NCI-H1694 (cell line): ENCODE measurements at places on chromosomes 4 and X.
A peak's percentile ranks its signal among the peaks of the same experiment; 100 is the strongest.

- DNase-seq, result no peak
Observed at GRCh38 chrX:45889471-45889870, 655.8 kb downstream of the ZNF674 start.

DNA sequence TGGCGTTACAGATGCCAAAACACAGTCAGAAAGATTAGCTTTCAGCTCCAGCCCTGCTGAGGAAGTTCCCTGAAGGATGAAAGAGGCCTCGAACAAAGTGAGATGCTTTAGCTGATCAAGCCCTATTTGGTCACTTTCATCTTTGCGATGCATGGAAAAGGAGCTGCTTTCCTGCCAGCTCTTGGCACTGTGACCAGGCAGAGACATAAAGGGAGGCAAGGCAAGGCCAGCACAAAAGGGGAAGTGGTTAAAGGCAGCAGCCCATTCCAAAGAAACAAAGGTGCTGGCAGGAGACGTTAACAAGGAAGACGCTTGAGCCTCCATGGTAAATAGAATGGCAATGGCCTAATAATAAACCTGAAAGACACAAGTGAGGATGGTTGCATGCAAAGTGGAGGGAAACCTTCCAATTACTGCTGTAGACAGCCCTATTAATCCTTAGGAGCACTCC lies 617.1 kb upstream of the INTU start:
- DNase-seq, result no peak

- no peak for DNase-seq
Observed at GRCh38 chr4:158376106-158376840, 145.4 kb upstream of the RXFP1 start.

DNA sequence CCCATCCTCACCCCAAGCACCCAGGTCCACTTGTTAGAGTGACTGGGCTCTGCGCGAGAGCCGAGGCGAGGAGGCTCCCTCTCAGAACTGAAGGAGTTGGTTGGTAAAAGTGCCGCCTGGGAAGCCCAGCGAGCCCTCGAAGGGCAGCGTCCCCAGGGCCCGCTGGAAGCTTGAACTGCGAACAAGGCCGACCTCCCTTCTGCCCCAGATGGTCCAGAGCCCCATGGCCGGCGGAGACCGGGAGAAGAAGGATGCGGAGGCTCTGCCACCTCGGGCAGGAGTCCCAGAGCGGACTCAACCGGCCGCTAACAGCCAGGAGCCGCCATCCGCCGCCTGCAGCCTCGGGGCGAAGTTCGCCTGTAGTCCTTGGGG lies 116.3 kb upstream of the TEX13C start:
- DNase-seq, result no peak

DNA sequence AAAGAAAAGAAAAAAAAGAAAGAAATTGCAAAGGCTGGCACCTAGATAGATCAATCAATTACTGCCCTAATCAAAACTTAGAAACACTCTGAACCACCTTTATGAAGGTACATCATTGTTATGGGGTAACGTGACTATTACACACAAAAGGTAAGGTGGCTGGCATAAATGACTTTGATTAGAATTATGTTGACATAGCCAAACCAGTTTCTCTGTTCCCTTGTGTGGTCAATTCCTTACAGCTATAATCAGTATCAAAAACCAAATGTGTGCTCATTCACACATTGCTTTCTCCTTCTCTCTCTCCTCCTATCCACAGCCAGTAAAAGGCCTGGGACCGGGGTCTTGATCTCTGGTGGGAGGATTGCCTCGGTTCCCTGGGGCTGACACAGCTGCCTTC lies 48.7 kb downstream of the RHOH start:
- no peak for DNase-seq

GRCh38 chr4:112343330-112344080 lies 46.3 kb downstream of the ALPK1 start:
- DNase-seq, result peak; percentile 84
